ENCODE measurements at places on chromosomes 4 and X.

DNA sequence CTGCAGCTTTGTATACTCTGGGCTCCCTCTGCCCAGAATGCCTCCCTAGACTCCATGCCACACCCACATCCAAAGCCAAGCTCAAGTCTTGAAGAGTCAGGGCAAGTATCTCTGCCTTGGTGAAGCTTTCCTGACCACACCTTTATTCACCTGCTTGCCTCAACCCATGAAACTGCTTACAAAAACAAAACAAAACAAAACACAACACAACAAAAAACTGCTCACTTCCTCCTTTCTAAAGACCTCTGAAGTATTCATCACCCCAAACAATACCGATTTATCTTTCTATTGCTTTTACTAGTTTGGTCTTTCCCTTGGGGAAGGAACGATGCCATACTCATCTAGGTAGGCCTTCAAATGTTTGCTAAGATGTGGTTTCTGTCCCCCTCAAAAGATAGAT lies 45.0 kb downstream of the TMEM165 start:
- DNase-seq, result no peak

DNA sequence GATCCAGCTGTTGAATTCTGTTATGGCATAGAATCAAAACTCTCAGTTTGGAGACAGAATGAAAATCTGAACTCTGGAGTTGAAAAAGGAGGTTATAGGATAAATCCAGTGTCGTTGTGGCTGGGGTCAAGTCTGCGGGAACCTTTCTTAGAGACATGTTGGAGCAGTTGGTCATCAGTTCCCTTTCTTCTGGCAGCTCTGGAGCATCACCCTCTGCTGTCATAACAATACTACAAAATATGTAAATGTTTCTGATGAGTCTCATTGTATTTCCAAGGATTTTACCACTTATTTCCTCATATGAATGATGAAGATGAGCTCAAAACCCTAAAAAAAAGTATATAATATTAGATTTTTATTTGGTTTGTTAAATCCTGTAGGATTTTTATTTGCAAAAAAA lies 7.5 kb downstream of the TLR10 start:
- DNase-seq, result no peak

DNA sequence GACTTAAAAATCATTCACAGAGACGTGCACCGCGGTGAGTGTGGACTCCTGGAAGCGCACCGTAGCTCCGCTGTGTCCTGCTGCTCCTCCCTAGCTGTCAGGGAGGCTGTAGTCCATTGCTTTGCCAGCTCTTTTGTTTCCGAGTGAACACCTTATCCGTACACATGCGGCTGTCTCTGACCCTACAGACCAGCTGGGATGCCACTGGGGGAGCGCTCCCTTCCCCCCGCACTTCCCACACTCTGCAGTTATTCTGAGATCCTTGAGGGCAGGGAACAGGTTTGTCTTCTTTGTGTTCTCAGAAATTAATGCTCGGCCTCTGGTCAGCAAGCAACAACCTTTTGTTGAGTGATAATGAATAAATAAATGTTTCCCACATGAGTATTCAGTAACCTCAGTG lies 33.7 kb upstream of the MSANTD1 start:
- DNase-seq, result no peak

DNA sequence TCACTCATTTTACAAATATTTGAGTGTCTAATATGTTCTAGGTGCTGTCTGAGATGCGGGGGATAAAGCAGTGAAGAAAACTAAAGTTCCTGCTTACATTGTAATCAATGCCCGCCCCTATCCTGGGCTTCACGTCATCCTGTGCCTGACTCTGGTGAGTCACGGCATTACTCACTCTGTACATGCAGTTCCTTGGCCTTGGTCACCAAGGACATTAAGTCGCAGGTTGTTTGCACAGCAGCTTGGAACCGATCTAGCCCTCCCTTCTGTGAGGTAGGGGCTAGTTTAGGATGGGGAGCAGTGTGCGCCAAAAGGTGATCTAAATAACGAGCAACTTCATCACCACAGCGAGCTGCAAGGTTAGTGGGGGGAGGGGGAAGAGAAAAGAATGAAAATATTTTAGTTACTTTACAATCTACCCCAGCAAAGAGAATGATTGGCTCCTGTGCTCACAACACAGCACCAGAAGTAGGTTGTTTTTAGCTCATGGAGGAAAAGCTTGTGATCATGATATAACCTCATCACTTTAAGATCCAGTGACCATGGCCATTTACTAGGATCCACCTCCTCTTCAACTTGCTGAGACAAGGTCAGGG lies 48.0 kb upstream of the HDAC8 start:
- peak; percentile 68 for DNase-seq

DNA sequence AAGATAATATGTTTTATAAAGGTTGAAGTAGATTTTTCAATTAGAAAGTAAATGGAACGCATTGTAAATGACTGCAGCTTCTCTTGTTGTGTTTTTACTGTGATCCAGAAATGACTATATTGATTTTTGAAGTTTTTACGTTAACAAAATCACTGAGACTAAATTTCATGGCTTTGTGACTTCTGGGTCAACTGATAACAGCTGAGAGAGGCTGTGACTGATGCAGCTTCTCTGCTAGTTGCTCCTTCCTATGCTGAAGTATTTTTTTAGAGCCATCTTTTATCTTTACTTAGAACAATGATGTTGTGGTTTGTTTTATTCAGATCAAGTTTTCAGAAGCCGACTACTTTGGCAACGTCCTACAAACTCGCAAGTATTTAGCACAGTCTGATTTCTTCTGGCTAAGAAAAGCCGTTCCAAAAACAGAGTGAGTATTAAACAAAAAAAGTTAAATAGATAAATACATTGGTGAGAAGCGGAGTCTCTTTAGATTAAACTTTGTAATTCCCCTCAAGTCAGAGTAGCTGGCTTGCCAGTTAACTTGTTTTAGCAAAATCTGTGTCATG lies 94.7 kb upstream of the CBLL2 start:
- no peak for DNase-seq
